Activated T-cell treated with anti-CD3 and anti-CD28 coated beads, Interleukin-2, amount 50 U/mL, for 72 hours (primary cell): ENCODE measurements at places on chromosomes 5 and 9.

- no peak for DNase-seq
Observed at GRCh38 chr5:21649969-21650368, 1203.2 kb downstream of the CDH12 start.

- no peak for DNase-seq
Observed at GRCh38 chr5:71693828-71694427, 25.1 kb upstream of the CARTPT start.

GRCh38 chr5:181028032-181028819 lies 11.8 kb upstream of the BTNL9 start:
- DNase-seq: no peak

GRCh38 chr5:115544043-115544435 lies 536 bp downstream of the FEM1C start:
- DNase-seq: no peak

DNA sequence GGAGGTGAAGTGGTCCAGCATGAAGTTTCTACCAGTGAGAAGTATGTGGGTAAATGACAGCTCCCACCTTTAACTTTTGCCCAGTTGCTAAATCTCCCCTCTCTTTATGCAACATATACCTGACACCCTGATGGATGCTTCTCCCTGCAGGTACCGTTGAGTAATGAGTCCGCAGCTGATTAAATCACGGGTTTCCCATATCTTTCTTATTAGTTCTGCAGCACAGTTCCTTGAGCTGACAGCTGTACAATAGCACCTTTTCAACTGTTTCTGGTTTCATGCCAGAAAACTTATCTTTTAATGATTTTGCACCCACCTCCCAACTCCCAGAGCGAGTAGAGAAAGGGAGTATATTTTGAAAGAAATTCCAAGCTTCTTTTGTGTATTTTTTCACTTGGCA lies 161.0 kb upstream of the TUT7 start:
- no peak for DNase-seq

GRCh38 chr9:82447343-82447742 lies 458.8 kb downstream of the SPATA31D1 start:
- DNase-seq: no peak

DNA sequence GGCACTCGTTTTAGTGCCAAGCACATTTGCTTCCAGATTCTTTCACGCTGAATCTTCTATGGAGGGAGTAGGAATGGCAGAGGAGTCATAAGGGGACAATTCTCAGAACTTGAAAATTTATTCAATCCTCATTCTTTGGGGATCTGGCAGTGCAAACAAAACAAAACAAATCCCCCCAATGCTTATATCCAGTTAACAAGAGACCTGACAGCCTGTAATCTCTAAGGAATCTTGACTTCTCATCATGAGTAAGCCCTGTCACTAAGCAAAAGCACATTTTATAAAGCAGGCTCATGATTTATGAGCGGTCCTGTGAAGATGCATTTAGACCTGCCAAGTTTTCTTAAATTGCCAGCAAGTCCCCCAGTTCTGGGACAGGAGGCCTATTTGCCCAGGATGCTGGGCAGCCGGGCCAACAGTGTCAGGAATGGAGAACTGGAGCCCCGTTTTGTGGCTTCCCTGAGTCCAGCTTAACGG lies 513.9 kb downstream of the CTNND2 start:
- no peak for DNase-seq

DNA sequence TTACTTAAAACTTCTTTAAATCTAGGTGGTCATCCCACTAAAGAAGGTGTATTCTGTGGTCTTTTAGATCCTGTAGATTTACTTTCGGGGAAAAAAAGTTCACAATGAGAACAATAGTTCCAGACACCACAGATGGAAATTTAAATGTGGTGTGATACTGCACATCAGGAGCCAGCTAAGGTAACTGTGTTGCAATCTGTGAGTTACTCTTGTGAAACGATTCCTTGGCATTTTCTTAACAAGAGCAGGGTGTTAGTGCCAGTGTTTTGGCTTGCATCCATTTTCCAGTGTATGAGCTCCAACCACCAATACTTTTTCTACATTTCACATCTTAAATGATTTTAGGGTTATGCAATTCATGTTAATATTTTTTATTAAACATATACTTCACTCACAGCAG lies 674.5 kb downstream of the CETN3 start:
- no peak for DNase-seq

DNA sequence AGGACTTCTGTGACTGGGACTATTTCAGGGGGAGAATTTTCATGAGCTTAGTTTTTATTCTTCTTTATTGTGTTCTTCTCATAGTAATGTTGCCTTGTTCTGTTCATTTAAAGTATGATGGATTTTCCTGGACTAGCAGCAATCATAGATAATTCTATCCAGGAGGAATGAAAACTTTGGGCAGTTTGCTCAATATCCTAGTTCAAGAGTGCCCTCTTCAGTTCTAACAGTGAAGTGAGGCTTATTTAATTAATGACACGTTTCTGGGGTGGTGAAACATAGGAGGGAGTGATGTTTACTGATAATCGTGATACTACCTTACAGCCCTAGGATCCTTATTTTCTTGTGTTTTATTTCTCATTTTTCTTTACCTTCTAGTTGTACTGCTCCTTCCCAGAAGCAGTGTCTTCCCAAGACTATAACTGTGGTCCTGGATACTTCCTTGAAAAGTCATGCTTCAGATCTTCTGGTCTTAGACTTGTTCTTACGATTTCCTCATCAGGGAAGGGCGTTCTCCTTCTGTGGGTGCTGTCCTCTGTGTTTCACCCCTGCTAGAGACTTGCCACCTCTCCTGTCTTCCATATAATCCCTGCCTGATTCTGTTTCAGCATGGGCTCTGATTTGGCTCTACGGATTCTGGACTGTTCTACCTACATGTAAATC lies 57.4 kb downstream of the CFAP95 start:
- DNase-seq: no peak

DNA sequence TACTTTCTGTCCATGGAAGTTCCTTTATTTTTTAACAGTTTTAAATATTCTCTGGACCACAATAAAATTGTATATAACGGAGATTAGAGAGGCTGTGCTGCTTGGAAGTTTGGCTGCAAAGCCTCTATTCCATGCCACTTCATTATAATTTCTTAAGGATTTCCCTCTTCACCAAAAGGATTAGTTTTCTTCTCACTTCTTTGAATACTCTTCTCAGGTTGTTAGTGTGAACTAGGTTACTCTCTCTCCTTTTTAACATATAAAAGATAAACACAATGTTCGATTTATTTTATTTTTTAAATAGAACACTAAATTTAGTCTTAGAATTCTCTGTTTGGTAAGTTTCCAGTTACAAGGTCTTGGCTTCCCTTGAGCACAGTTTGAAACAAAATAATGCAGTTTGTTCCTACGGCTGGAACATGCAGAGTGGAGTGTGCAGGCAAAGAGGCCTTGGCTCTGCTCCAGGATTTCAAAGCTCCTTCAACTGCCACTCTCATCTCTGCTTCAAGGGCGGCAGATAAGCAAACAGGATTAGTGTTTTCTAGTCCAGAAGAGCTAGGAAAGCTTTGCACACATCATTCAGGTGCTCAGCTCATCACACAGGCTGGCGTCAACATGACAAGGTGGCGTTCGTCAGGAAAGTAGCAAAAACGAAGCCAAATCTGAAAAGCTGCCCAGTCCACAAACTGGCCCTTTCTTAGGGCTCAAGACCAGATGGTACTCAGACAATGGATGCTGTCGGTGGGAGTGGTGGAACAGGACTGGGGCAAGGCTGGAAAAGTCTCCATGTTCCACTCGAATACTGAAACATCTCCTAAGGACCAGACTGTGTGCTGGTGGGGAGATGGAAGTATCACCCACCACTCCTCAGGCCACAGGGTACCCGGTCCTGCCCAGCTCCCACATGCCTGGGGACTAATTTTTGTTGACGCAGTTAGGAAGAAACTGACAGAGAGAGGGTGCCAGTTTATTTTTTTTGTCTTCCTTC lies 286.6 kb downstream of the CRB2 start:
- DNase-seq: no peak

- DNase-seq: no peak
Observed at GRCh38 chr5:10220248-10220647, 29.4 kb downstream of the ATPSCKMT start.
